AG04449 (cell line): ENCODE measurements at places on chromosomes 3 and 15.

- DNase-seq = no peak
Observed at GRCh38 chr15:33119273-33119672, 75.2 kb downstream of the FMN1 start.

DNA sequence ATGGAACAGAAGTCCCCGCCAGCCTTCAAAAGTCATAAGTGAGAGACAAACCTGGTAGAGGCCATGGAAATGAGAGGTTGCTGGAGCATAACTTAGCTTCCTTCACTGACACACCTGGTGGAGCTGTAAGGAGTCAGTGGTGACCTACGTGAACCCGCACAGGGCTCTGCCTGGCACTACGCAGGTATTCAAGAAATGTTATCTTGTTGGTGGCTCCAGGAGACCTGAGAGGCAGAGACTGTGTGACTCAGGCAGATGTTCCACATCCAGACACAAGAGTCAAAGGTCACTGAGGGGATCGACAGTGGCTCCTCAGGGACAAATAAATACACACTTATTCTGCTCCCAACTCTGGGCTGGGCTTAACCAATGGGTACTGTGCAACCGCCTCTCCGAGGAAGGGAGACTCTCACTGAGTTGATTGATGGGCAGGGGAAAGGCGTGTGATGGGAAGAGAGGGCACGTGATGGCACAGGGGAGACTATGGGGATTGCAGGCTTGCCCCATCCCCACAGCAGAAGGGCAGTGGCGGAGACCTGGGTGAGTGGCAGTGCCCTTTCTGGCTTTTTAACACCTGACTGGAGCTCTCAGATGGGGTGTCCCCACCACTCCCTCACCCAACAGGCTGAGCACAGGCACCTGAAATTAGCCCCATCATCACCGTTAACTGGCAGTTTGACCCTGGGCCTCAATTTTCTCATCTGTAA lies 111.7 kb upstream of the SMAD3 start:
- no peak for DNase-seq

DNA sequence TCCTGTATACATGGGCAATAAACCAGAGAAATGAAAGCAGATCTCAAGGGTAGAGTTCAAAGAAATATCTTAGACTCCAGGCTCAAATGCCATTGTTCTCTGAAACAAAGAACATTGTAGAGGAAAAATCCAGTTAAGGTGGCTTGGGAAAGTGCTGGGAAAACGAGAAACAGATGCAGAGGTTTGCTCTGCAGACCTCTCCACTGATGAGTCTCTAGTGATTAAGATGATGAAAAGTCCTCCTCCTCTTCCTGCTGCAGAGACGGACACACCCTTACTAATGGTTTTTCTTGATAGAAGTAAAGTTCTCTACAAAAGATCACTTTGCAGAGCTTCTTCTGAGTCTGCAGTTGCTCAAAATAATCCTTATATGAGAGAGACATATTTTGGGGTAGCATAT lies 264.7 kb downstream of the GABRG3 start:
- DNase-seq = no peak

GRCh38 chr3:46272028-46272451 lies 29.8 kb downstream of the CCR3 start:
- no peak for DNase-seq

- no peak for DNase-seq
Observed at GRCh38 chr15:31228980-31229826, 97.4 kb upstream of the KLF13 start.

DNA sequence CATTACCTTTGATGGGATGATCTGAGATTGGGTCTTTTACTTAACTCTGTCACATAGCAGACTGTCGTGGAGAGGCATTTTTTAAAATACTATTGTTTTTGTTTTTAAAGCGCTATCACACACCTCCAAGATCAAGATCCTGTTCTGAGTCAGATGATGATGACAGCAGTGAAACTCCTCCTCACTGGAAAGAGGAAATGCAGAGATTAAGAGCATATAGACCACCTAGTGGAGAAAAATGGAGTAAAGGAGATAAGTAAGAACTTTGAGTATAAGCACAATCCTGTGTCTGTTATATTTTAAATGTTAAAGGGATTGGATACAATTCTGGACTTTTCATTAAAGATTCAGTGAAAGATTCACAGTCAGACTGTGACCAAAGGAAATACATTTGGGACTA lies 18.4 kb upstream of the ZBTB47 start:
- no peak for DNase-seq

DNA sequence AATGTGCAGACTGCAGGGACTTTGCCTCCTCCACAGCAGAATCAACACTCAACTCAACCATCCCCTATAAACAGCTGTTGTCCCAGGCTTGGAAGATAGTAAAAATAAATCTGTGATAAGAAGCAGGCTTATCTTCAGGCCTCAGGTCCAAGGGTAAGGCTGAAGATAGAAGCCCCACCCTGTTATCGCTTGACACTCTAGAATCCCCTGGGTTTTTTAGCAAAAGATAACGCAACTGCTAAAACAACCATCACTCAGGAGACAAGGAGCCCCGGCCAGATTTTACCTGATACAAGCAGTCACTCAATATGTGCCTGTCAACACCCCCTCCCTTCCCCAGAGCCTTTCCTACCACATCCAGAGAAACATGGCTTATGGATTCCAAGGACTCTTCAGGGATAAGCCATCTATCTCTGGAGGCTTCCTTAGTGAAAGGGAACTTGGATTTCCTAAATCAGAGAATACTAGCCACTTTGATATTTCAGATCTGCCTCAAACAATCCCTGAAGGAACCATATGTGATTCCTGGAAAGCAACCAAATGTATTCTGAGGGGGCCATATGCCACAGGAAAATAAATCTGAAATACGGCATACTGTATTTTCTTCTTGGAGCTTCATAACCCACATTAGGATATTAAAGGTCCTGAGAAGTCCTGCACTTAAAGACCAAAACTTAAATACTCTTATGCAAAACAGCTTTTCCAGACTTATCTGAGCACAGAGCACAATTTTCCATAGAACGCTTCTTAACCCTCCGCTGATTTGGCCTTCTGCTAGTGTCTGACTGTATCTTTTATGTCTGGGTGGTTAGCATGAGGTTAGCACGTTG lies 60.4 kb downstream of the LYZL4 start:
- DNase-seq = no peak

GRCh38 chr3:73637042-73637441 lies 12.3 kb upstream of the PDZRN3 start:
- DNase-seq = no peak

DNA sequence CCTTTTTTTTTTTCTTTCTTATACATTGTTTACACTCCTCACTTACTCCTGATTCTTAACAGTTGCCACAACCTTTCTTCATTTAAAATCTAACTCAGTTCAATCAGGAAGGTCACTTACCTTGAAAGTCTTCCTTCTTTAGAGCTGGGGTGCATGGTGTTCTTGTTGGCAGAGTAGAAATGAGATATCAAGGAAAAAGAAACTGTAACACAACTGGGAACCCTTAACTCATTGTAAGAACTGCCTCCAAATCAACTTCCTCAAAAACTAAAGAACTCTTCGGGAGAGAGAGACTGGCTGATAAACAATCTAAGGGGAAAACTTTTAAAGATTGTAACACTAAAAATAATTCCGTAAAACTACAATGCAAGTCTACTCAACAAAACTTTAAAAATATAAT lies 1.4 kb upstream of the APPL1 start:
- no peak for DNase-seq

DNA sequence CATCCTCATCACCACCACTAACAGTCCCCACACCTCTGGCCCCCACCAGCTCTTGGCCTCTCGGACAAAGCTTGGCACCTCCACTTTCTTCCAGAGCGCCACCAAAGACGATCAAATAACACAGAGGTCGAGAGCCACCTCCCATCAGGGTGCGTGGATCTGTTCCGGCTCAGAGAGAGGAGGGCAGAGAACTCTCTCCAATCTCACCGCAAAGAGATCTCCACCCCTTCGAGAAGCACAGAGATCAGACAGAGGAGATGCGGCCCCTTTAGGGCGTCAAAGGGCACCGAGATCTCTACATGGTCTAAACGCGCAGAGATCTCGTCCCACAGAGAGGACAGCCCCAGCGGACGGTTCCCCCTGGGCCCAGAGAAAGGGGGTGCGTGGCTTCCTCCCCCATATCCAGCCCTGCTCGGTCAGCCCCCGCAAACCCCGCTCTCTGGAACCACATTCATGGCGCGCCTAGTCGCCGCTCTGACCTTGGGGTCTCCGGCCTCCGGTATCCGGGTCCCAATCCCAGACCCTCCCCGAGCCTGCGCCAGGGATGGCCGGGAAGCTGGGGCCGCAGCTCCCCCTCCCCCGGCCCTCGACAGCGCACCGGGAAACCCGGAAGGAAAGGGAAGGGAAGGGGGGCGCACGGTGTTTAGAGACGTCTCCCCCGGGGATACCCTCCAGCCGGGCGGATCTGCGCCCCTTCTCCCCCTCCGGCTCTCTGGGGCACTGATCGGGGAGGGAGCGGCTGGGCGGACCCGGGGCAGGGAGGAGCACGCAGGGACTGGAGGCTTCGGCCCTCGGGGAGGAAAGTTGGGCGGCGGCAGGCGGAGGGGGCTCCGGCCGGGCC lies 608 bp downstream of the SCN5A start:
- DNase-seq = no peak

DNA sequence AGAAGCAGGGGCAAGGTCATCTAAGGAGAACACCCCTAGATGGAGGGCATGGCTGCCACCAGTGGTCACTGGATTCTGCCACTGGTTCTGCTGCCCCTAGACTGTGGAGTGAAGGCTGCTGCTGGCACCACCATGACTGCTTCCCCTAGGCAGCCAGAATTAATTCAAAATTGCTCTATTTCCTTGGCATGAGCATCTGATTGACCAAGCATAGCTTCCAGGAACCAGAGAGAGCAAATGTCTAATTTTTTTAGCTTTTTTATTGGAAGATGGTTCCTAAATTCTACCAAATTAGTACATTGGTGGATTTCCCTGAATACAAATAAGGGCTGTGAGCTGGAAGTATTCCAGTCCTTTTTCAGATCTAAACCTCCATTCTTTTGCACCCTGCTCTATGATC lies 270.2 kb upstream of the GBE1 start:
- no peak for DNase-seq

GRCh38 chr3:128922804-128923459 lies 43.5 kb downstream of the ACAD9 start:
- DNase-seq = no peak

- DNase-seq = no peak
Observed at GRCh38 chr15:88878720-88879184, 16.6 kb downstream of the HAPLN3 start.

DNA sequence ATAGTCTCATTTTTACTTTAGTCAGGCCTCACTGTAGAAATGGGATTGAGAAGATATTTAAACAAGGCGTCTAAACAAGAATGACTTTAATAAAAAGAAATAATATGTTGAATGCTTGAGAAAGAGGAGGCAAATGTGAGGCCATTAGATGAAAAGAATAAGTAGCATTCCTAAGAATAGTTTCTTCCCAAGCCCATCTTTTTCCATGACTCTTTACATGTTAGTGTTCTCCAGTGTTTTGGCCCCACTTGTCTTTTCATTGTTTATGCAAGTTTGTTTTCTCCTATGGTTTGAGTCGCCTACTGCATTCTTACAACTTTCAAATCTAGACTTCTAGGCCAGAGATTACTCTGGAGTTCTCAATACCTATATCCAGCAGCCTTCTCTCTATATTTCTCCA lies 39.0 kb downstream of the TSC22D2 start:
- DNase-seq = no peak

DNA sequence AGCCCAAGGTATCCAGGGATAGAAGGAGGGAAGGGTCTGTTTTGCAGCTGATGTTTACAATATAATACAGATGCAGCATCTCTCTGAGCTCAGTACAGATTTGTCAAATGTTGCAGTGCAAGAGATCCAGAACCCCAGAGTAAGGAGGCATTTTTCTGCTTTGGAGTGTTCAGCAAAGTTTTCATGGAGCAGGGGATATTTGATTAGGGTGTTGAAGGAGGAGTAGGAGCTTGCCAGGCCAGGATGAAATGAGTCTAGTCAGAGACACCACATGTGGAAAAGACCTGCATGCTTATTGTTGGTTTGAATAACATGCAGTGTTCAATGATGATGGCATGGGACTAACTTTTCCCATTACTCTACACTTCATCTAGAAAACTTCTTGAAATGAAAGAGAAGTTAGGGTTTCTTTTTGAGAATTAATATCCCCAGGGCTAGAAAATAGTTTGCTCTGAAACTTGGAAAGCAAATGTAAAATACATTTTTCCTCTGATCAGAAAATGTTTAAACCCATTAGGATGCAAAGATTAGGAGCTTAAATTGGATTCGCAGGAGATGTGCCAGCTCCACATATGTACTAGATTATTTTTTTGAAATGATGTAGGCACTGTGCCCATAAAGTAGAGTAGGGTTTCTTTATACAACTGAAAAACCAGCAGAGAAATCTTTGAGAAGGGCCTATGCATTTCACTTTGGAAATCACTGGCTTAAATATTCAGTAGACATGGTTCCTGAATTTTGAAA lies 243.8 kb downstream of the CACNA2D3 start:
- DNase-seq = no peak

DNA sequence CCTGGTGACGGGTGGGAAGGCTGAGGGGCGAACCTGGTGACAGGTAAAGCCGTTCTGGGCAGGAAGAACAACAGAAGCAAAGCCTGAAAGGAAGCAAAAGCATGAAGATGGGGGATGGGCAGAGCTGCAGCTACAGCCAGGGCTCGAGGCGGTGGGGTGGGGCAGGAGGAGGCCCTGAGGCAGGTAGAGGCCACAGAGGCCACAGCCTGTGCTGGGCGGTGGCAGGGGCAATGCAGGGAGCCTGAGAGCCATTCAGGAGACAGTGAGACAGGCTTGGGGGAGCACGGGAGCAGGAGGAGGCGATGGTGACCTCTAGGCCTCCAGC lies 8.2 kb downstream of the PCSK6 start:
- DNase-seq = no peak

DNA sequence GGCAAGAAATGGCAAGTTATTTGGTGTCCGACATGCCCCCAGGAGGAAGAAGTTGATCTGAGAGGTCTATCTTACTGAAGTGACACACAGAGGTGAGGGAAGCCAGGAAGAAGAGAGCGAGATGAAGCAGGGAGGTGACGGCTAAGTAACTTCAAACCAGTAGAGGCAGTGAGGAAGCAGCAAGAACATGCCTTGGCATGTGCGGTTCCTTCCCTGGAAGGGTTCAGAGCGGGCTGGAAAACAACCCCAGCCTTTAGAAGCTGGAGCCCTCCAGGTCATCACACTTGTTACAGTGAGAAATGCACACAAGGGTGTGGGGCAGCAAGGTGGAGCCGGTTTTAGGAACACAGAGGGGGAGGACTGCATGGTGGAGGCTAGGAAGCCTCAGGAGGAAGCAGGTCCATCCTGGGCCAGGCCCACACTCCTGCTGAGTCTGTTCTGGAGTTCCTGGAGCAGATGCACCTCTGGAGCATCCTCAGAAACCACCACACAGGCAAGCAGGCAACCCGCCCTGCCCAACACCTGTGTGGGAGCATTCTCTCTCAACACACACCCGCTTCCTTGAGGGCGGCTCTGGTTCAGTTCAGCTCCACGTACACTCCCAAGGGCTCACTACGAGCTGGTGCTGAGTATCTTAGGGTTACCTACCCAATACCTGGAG lies 47.1 kb downstream of the POC1A start:
- no peak for DNase-seq
